ENCODE measurements at places on chromosomes 6 and 20.

GRCh38 chr20:53887973-53888372 lies 182.4 kb downstream of the BCAS1 start:
- DNase-seq: no peak

- DNase-seq: no peak
Measured at GRCh38 chr6:132811276-132811675, 3.1 kb upstream of the RPS12 start.

GRCh38 chr20:23125625-23126191 lies 39.6 kb upstream of the CD93 start:
- no peak for DNase-seq

DNA sequence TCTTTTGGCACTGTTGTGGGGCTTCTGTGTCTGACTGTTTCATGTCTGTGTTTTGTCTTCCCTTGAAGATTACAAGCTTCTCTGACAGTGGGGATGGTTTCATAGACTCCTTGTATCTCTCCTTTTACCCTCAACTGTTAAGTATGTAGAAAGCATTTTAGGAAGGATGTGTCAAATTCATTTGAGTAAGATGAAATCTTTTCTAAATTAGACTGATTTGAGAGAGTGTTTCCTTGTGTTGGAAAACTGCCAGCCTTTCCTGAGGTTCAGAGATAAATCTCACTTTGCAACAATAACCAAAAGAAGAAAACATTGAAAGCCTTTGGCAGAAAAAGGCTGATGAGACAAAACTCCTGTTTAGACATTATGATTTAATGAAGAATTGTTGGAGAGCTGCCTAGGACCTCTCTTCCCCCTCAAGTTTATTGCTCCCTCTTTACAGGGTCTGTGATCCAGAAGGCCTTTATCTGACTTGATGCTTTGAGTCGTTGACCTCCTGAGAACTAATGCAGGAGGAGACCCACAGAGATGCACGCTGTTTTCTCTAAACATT lies 68.3 kb downstream of the ANKS1A start:
- peak; percentile 78 for DNase-seq

- no peak for DNase-seq
Measured at GRCh38 chr20:41861772-41862422, 243.7 kb upstream of the CHD6 start.
